ENCODE measurements at places on chromosomes 2 and 18. TPM values are rescaled to one million over a fixed set of nuclear protein-coding genes. Genes with fewer than 3 reads are reported as not detected.

DNA sequence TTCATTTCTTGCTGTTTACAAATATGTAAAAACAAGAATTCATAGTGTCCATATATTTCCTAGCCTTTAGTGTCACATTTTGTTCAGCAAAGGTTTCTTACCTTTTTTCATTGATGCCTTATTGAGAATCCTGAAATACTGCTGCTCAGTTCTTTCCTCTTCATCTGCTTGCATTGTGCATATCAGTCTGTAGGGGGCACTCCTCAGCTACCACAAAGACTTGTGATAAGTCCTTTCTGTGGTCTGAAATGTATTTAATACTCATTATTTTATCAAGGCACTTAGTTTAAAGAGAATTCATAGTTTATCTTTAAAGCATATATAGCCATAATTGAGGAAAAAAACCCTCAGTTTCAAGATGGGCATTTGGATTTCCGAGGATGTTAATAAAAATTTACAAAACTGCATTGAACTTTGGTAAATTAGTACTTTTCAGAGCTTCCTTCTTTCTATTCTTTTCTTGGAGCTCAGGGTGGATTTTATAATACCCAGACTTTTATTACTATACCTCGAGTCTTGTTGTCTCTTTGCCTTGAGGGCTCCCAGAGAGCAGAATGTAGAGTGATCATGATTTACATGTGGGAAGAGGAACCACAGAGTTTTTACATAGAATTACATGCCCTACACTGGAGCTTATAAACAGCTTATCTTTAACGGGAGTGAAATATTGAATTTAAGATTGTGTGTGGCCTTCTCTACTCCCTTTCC is 570.1 kb downstream of the PLCL1 start:
- no peaks in the 10 kb centered on the region for H3K36me3 ChIP-seq
- H3K4me1 ChIP-seq: no peaks in the 10 kb centered on the region
- peak; percentile 12 for DNase-seq
- no peak overlapping the region for H3K4me3 ChIP-seq

GRCh38 chr2:38539086-38539485 is 63.6 kb downstream of the HNRNPLL start:
- no peaks in the 10 kb centered on the region for H3K36me3 ChIP-seq
- peaks cover 15% of the 10 kb centered on the region for H3K4me1 ChIP-seq
- no peaks in the 10 kb centered on the region for H3K27me3 ChIP-seq
- no peak overlapping the region for H3K27ac ChIP-seq

GRCh38 chr18:2657788-2658458 is 2.4 kb downstream of the SMCHD1 start:
- no peaks in the 10 kb centered on the region for H3K36me3 ChIP-seq
- no peak for DNase-seq
- H3K4me1 ChIP-seq: no peaks in the 10 kb centered on the region
- H3K27ac ChIP-seq: peak overlapping the region; percentile 93
- no peaks in the 10 kb centered on the region for H3K27me3 ChIP-seq

GRCh38 chr2:95268211-95269035 is 5.8 kb upstream of the PROM2 start:
- no peaks in the 10 kb centered on the region for H3K36me3 ChIP-seq
- H3K4me3 ChIP-seq: no peak overlapping the region
- H3K4me1 ChIP-seq: no peaks in the 10 kb centered on the region
- no peak overlapping the region for H3K27ac ChIP-seq
- DNase-seq: no peak
- no peaks in the 10 kb centered on the region for H3K27me3 ChIP-seq

DNA sequence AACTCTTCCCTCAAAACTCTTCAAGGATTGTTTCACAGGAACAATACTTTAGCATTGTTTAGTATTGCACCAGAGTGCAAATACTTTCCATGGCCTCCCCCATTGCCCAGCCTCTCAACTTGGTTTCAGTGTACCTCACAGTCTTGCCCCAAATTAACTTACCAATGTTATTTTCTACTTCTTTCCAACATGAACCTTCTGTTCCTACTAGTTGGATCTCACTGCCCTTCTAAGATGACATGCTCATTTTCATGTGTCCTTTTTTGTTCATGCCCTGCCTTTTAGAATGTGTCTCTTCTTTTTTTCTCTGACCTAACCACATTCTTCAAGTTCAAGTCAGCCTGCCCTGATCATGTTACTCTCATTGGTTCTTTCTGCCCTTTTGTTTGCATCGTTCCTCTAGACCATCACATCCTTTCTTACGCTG is 4.1 kb downstream of the SPATS2L start:
- no peak overlapping the region for H3K27ac ChIP-seq
- no peak overlapping the region for H3K4me3 ChIP-seq
- no peak for DNase-seq

- H3K27me3 ChIP-seq: no peaks in the 10 kb centered on the region
- no peak overlapping the region for H3K27ac ChIP-seq
- H3K36me3 ChIP-seq: peaks cover 9% of the 10 kb centered on the region
- H3K4me1 ChIP-seq: no peaks in the 10 kb centered on the region
Measured at GRCh38 chr2:232300894-232301387, 77.6 kb upstream of the ALPP start.

- no peak overlapping the region for H3K27ac ChIP-seq
- DNase-seq: no peak
- H3K4me3 ChIP-seq: no peak overlapping the region
- no peaks in the 10 kb centered on the region for H3K36me3 ChIP-seq
Measured at GRCh38 chr18:26290385-26290784, 64.1 kb downstream of the TAF4B start.

GRCh38 chr2:144256996-144257707 is 262.8 kb downstream of the ZEB2 start:
- H3K4me3 ChIP-seq: no peak overlapping the region
- H3K36me3 ChIP-seq: no peaks in the 10 kb centered on the region
- H3K27ac ChIP-seq: no peak overlapping the region
- no peak for DNase-seq
- no peaks in the 10 kb centered on the region for H3K4me1 ChIP-seq

DNA sequence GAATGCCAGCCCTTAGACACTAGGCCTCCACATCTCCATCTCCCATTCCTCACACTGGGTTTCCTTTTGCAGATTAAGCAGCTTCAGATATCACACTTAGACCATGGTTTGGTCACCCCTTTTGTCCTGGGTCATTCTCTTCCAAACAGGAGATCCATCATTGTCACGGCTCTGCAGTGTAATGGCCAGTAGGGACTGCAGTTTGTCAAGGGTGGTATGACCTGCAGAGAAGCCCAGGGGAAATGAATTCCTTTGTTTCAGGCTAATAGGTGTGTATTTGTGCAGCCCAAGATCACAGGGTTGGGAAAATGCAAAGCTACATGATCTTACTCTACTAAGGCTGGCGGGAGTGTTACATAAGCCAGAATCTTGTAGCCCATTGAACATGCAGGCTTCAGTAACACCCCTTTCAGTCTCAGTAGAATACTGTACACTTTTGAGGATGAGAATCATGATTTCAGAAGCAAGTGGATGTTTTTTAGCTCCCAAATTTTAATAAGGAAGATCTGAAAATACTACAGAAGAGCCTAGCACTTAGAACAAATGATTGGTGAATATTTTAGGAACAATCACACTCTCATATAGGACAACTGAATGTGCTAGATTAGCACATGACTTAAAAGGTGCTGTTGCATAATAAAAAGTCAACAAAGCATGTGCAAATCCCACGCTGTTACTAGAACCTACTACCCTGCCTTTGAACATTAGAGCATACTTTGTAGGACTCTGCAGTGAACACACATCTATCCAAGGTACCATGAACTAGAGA is 24.0 kb upstream of the LPIN1 start:
- no peak overlapping the region for H3K27ac ChIP-seq
- peaks cover 28% of the 10 kb centered on the region for H3K27me3 ChIP-seq
- no peak overlapping the region for H3K4me3 ChIP-seq

DNA sequence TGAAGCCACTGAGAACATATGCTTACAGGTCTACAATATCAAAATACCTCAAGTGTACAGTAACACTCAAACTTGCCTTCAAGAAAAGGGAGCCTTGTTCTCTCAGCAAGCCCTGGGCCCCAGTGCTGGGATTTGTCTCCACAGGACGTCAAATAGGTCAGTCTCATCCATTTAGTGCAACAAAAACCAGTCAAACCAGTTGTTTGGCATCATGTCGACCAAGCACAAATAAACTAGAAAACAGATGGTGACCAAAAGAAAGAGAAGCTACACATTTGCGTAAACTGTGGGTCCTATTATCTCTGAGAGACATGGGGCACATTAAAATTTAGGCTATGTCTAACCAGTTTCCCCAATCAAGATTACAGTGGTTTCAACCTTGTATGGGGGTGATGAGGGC is 182.6 kb upstream of the PKDCC start:
- no peak for DNase-seq
- peaks cover 15% of the 10 kb centered on the region for H3K4me1 ChIP-seq
- no peak overlapping the region for H3K27ac ChIP-seq
- H3K4me3 ChIP-seq: no peak overlapping the region

IL1R2 gene
- polyA plus RNA-seq: 0.49 TPM

CDK5R2 gene
- 0.19 TPM for polyA plus RNA-seq

REEP1 gene
- 0.13 TPM for polyA plus RNA-seq
